ENCODE measurements at places on chromosomes 2 and 18. TPM values are rescaled to one million over a fixed set of nuclear protein-coding genes. Genes with fewer than 3 reads are reported as not detected.

- H3K27me3 ChIP-seq = no peaks in the 10 kb centered on the region
- H3K4me1 ChIP-seq = no peaks in the 10 kb centered on the region
- H3K36me3 ChIP-seq = no peaks in the 10 kb centered on the region
- H3K4me3 ChIP-seq = no peak overlapping the region
- no peak for DNase-seq
These were observed 71.3 kb downstream of the VWA3B start for GRCh38 chr2:98158305-98158704.

- no peak overlapping the region for H3K4me3 ChIP-seq
- no peak for DNase-seq
- no peak overlapping the region for H3K27ac ChIP-seq
- H3K36me3 ChIP-seq = no peaks in the 10 kb centered on the region
- H3K4me1 ChIP-seq = no peaks in the 10 kb centered on the region
- no peaks in the 10 kb centered on the region for H3K27me3 ChIP-seq
These were observed 490.4 kb upstream of the FANCL start for GRCh38 chr2:58731488-58731869.

DNA sequence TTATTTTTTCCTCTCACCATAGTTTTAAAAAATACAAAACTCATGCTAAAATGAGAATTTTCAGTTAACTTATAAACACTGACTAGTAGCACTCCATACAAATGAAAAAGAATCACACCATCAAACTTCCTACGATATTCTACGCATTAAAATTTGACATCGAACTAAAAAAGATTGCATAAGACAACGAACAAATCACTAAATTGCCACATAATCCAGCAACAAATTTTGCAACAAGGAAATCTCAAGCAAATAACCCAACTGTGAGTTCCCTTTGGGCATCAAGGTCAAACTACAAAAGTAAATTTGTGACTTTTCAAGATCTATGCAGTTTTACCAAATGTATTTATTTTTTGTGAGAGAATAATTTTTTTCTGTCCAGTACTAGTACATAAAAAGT lies 1.5 kb downstream of the MAP3K2 start:
- H3K4me1 ChIP-seq = no peaks in the 10 kb centered on the region
- H3K27me3 ChIP-seq = no peaks in the 10 kb centered on the region
- peak overlapping the region; percentile 91 for H3K4me3 ChIP-seq
- no peaks in the 10 kb centered on the region for H3K36me3 ChIP-seq
- no peak for DNase-seq

DNA sequence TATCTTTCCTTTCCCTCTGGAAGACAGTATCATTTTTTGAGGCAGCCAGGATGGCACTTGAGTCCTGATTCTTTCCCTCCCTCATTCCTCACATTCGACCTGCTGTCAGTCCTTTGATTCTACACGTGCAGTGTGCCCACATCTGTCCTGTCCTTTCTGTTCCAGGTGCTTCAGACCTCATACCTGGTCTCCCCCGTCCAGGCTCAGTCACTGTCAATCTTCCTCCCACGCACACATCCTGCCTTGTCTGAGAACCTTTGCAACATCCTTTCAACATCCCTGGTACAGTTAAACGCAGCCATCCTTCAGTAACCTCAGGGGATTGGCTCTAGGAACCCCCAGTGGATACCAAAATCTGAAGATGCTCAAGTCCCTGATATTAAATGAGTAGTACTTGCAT lies 10.1 kb downstream of the BCL2 start:
- H3K4me3 ChIP-seq = no peak overlapping the region
- no peaks in the 10 kb centered on the region for H3K4me1 ChIP-seq
- H3K27me3 ChIP-seq = no peaks in the 10 kb centered on the region
- DNase-seq = no peak
- H3K27ac ChIP-seq = no peak overlapping the region

DNA sequence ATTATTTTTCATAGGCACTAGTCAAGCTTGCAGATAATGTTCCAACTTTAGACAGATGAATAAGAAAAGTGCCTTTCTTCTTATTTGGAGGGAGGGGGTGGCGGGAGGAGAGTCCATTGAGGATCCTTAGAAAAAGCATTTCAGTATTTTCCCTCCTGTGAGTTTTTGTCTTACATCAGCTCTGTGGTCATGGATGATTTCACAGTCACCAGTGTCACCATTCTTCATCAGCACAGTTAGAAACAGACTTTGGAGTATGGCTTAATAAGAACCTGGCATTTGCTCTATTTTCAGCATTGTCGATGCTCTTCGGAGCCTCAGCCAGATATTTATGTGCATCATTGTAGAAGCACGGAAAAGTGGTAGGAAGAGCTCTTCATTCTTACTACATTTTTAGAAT lies 70.1 kb downstream of the SLC39A10 start:
- DNase-seq = no peak
- no peak overlapping the region for H3K27ac ChIP-seq
- no peak overlapping the region for H3K4me3 ChIP-seq
- H3K36me3 ChIP-seq = no peaks in the 10 kb centered on the region
- no peaks in the 10 kb centered on the region for H3K27me3 ChIP-seq

DNA sequence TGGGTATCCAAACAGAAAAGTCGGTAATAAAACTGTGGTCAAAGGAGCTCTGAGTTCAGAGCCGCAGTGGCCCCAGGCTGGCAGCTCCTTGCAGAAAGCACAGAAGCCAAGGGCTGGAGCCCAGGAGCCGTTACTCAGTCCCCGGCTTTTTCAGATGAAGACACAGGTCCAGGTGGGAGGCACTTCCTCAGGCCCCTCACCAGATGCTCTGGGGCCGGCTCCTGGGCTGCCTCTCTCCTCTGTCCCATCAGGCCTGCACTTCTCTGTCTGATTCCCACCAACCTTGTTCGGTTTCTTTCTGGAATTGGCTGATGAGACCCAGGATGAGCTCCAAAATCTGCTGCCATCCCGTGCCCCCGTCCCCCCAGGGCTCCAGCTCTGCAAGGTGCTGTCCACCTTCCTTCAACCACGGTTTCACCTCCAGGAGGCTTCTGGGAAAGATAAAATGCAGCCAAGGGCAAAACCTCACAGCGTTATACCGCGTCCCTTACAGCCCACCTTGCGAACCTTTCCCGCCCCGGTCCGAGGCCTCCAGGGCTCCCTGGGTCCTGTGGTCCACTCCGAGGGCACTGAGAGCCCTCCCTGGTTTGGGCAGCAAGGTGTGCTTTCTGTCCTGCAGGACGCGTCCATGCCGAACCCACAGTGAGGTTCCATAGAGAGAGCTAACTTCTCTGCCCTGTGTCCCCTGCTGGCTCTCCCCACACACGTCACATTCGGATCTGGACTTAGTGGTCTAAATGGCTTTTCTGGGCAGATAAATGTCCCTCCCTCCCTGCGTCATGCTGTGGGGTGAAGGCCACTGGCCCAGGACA lies 102.9 kb downstream of the TPO start:
- no peak overlapping the region for H3K27ac ChIP-seq
- no peaks in the 10 kb centered on the region for H3K27me3 ChIP-seq
- H3K36me3 ChIP-seq = no peaks in the 10 kb centered on the region
- no peaks in the 10 kb centered on the region for H3K4me1 ChIP-seq
- no peak overlapping the region for H3K4me3 ChIP-seq
- DNase-seq = no peak

DNA sequence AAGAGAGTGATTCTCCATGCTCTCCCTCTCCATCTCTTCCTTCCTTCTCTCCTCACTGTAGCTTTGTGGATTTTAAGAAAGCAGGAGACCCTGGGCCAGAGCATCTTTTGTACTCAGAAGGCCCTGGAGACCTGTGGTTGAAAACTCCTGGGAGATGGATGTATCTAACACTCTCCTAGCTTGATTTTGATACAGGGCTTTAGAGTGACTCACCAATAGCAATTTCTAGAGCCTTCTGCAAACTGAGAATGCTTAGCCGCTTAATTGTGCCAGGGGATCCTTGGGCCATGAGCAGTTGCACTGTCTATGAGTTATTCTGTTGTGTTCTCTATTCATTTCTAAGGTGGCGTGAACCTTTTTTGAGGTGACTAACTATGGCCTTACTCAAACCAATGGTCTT lies 17.7 kb downstream of the HOXD1 start:
- H3K4me1 ChIP-seq = no peaks in the 10 kb centered on the region
- H3K27me3 ChIP-seq = no peaks in the 10 kb centered on the region
- no peak overlapping the region for H3K27ac ChIP-seq
- no peaks in the 10 kb centered on the region for H3K36me3 ChIP-seq
- DNase-seq = no peak
- no peak overlapping the region for H3K4me3 ChIP-seq

DNA sequence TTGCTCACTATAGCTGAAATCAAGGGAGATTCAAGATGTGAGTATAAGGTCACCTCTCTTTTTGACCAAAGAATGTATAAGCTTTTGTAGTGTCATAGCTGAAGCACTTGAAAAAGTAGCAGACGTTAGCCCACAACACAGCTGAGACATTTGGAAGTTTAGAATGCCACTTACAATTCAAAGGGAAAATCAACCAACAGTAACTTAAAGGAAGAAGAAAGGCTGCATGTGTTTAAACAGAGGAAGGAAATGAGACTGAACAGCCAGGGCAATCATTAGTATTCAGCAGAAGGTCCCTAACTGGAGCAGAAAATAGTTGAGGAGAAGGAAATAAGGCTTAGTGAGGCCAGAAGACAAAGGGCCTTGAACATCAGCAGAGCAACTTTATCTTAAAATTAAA lies 23.5 kb upstream of the SCG2 start:
- no peaks in the 10 kb centered on the region for H3K27me3 ChIP-seq
- DNase-seq = no peak
- H3K4me1 ChIP-seq = no peaks in the 10 kb centered on the region
- no peak overlapping the region for H3K27ac ChIP-seq
- H3K4me3 ChIP-seq = no peak overlapping the region
- H3K36me3 ChIP-seq = no peaks in the 10 kb centered on the region

DNA sequence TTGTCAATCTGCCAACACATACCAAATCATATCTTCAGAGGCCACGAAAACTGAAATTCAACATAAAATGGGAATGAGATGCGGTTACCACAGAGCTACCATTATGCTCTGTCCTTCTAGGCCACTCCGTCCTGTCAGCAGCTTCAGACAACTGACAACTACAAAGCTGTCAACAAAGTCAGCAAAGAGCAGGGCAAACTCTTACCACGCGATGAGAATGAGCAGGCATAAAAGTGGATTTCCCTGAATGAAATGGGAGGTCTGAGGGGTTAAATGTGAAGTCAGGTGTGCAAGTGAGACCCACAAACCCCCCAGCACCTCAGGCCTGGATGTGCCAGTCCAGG lies 130.1 kb downstream of the LNPK start:
- DNase-seq = no peak
- no peak overlapping the region for H3K4me3 ChIP-seq
- no peaks in the 10 kb centered on the region for H3K36me3 ChIP-seq
- no peaks in the 10 kb centered on the region for H3K27me3 ChIP-seq
- no peak overlapping the region for H3K27ac ChIP-seq
- no peaks in the 10 kb centered on the region for H3K4me1 ChIP-seq

DNA sequence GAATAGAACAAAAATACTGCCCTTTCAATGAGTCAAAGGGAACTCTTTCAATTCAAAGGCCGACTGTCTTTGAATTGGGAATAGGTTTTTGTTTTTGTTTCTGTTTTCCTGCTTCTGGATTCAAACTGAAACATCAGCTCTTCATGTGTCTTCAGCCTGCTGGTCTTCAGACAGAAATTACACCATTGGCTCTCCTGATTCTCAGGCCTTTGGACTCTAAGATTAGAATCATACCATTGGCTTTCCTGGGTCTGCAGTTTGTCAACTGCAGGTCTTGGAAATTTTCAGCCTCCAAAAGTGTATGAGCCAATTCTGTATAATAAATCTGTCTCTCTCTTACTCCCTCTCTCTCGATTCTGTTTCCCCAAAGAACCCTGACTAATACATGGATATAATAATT lies 31.1 kb downstream of the CTLA4 start:
- no peaks in the 10 kb centered on the region for H3K27me3 ChIP-seq
- no peak overlapping the region for H3K27ac ChIP-seq
- DNase-seq = no peak
- no peak overlapping the region for H3K4me3 ChIP-seq
- no peaks in the 10 kb centered on the region for H3K4me1 ChIP-seq

DNA sequence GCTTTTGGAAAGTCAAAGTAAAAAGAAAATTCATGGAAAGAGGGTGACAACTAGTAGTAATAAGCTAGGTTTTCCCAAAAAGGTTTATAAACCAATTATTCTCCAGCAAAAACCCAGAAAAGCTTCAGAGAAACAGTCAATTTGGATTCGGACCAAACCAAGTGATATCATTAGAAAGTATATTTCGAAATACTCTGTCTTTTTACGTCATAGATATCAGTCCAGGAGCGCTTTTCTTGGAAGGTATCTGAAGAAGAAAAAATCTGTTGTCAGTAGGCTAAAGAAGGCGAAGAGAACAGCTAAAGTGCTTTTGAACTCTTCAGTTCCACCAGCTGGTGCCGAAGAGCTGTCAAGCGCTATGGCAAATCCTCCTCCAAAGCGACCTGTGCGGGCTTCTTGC lies 36.6 kb downstream of the ZDBF2 start:
- no peak for DNase-seq
- H3K36me3 ChIP-seq = no peaks in the 10 kb centered on the region
- H3K4me3 ChIP-seq = no peak overlapping the region
- no peaks in the 10 kb centered on the region for H3K4me1 ChIP-seq
- no peak overlapping the region for H3K27ac ChIP-seq

DNA sequence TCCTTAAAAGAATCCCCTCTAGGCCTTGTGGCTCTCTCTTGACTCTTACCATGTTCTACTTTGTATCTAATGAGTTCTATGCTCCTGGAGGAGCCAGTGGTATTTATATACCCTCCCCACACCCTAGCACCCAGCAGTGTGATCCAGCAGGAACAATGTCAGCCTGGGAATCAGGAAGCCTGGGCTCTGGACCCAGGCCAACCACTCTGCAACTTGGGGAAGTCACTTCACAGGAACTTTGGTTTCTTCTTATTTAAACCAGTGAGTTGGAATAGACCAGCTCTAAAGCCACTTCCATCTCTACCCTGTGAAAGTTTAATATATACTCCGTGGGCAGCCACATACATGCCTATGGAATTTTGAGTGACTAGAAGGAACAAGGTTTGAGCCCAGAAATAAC lies 11.6 kb upstream of the SPTBN1 start:
- H3K4me1 ChIP-seq = no peaks in the 10 kb centered on the region
- no peaks in the 10 kb centered on the region for H3K36me3 ChIP-seq
- H3K27ac ChIP-seq = no peak overlapping the region
- DNase-seq = no peak
- H3K4me3 ChIP-seq = no peak overlapping the region
- H3K27me3 ChIP-seq = no peaks in the 10 kb centered on the region

- H3K4me3 ChIP-seq = no peak overlapping the region
- H3K4me1 ChIP-seq = no peaks in the 10 kb centered on the region
- no peak overlapping the region for H3K27ac ChIP-seq
- H3K36me3 ChIP-seq = no peaks in the 10 kb centered on the region
- no peaks in the 10 kb centered on the region for H3K27me3 ChIP-seq
These were observed 83.4 kb upstream of the PXDN start for GRCh38 chr2:1827686-1828085.

Gene MATN3
- not detected for total RNA-seq

Gene FHOD3
- total RNA-seq = 1.2 TPM

Gene MEIS1
- 4.8 TPM for total RNA-seq

Gene APCDD1
- 0.50 TPM for total RNA-seq

Gene REL
- total RNA-seq = 4.2 TPM

Gene SCYGR1
- not detected for total RNA-seq

Gene PTRHD1
- 16.1 TPM for total RNA-seq

All from right lobe of liver (tissue), 6 donors.